ENCODE measurements at places on chromosomes 13 and 19. TPM values are rescaled to one million over a fixed set of nuclear protein-coding genes. Genes with fewer than 3 reads are reported as not detected.
A peak's percentile ranks its signal among the peaks of the same experiment; 100 is the strongest.

DNA sequence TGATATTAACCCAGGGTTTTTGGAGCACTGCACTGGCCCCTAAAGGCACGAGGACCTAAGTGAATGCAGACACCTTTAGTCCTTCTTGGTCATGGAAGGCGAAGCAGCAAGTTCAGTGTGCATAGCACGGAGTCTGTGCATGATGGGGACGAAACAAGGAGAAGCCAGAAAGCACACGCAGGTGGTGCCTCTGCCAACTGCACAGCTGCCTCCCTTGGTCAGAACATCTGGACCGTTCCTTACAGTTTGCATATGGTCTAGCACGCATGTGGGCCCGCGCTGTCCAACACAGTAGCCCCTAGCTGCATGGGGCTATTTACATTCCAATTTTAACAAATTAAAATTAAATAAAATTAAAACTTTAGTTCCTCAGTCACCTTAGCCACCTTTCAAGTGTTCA is 44.0 kb downstream of the FLT3 start:
- H3K27ac ChIP-seq = no peak overlapping the region
- DNase-seq = no peak
- H3K27me3 ChIP-seq = peaks cover 3% of the 10 kb centered on the region
- H3K4me3 ChIP-seq = no peak overlapping the region

DNA sequence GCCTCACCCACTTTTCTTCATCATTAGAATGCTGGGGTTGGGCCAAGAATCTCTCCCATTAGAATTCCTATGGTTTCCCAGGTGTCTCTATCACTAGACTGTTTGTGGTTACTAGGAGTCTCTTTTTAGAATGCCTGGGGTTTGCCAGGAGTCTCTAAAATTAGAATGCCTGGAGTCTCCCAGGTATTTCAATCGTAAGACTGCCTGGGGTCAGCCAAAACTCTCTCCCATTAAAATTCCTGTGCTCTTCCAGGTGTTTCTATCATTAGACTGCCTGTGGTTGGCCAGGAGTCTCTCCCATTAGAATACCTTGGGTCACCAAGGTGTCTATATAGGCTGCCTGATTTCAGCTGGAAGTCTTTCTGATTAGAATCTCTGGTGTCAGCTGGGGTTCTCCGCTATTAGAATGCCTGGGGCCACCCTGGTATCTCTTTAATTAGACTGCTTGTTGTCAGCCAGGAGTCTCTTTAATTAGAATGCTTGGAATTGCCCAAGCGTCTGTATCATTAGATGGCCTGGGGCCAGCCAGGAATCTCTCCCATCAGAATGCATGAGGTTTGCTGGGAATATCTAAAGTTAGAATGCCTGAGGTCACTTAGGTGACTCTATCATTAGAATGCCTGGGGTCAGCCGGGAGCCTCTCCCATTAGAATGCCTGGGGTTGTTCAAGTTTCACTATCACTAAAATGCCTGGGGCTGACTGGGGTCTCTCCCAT is 1479.2 kb downstream of the UQCRFS1 start:
- no peak for DNase-seq
- no peak overlapping the region for H3K4me3 ChIP-seq
- no peak overlapping the region for H3K27ac ChIP-seq
- no peaks in the 10 kb centered on the region for H3K36me3 ChIP-seq
- no peaks in the 10 kb centered on the region for H3K27me3 ChIP-seq

Gene ERICH4
- not detected for total RNA-seq

DNA sequence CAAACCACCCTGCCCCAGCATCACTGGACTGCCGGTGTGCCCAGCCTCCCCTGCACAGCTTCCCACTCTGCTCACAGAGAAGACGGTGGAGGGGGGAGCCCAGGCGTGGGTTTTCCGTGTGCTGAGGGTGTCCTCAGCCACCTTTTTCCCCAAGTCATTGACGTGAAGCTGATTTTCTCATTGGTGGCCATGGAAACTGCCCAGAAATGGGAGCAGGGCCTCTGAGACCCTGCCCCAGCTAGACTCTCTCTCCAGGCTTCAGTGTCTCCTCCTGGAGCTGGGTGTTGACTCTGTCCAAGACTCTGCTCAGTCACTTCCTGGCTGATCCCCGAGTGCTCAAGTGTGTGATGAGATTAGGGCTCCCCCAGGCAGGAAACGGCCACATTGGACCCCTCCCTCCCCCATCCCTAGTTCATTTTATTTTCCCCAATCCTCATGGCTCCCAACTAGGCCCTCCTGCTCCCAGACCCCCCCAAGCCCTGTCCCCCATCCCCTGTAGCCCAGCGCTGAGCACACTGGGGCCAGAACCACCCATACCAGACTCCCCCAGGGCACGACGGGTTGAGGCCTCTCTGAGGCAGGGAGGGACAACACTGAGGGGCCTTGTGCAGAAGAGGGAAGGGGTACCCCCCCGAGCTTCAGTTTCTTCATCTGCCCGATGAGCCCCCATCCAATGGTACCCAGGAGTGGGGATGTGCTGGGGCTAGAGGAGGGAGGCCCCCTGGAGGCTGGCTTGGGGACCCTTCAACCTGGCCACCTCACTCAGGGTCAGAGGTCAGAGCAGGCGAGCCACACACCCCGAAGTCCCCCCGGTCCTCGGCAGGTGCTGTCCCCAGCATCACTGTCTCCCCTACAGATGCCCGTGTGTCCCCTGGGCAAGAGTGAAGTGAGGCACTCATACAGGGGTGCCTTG is 1.2 kb upstream of the F2RL3 start:
- no peak for DNase-seq
- H3K4me3 ChIP-seq = no peak overlapping the region
- H3K4me1 ChIP-seq = no peaks in the 10 kb centered on the region
- H3K36me3 ChIP-seq = no peaks in the 10 kb centered on the region
- no peak overlapping the region for H3K27ac ChIP-seq

- H3K27ac ChIP-seq = no peak overlapping the region
- H3K4me1 ChIP-seq = no peaks in the 10 kb centered on the region
- no peak overlapping the region for H3K4me3 ChIP-seq
- no peak for DNase-seq
These were observed 624.6 kb downstream of the GPC6 start for GRCh38 chr13:93851236-93851635.

DNA sequence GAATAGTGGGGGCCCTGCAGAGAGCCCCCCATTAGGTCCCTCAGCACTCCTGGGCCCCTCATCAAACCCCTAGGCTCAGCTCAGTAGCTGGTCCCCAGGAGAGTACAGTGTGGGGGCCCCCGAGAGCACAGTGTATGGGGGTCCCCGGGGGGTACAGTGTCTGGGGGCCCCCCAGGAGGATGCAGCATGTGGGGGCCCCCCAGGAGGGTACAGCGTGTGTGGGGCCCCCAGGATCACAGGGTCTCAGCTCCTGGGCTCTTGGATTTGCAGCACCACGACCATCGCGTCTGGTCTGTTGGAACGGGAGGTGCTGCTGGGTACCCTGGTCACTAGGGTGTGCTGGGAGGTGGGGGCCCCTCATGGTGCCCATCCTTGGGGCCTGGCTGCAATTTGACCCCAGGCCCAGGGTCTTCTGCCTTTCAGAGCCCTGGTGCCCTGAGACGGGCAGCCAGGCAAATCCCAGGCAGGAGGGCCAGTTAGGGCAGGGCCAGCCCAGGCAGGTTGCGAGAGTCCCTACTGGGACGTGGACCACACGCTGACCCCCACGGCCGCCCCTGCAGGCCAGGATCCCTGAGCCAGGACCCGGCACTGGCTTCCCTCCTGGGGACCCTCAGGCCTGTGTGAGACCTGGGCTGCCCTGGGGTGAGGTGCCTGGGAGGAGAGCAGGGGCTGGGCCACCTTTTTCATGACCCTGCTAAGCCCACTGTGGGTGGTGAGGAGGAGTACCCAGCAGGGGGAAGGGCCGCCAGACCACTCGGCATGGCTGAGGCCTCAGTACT is 13.6 kb downstream of the CBARP start:
- no peak overlapping the region for H3K4me3 ChIP-seq
- DNase-seq = no peak
- no peaks in the 10 kb centered on the region for H3K27me3 ChIP-seq
- no peaks in the 10 kb centered on the region for H3K4me1 ChIP-seq

- no peaks in the 10 kb centered on the region for H3K4me1 ChIP-seq
- H3K27me3 ChIP-seq = no peaks in the 10 kb centered on the region
- no peak overlapping the region for H3K27ac ChIP-seq
- no peak overlapping the region for H3K4me3 ChIP-seq
These were observed 1552.2 kb downstream of the PCDH9 start for GRCh38 chr13:65677906-65678305.

- H3K27ac ChIP-seq = no peak overlapping the region
- no peaks in the 10 kb centered on the region for H3K27me3 ChIP-seq
- DNase-seq = no peak
- no peaks in the 10 kb centered on the region for H3K4me1 ChIP-seq
- H3K4me3 ChIP-seq = no peak overlapping the region
- no peaks in the 10 kb centered on the region for H3K36me3 ChIP-seq
These were observed 1490.3 kb downstream of the UQCRFS1 start for GRCh38 chr19:27722625-27723024.

Gene FBXO17
- not detected for total RNA-seq

Gene KIR2DL3
- total RNA-seq = 0.27 TPM

- DNase-seq = peak; percentile 68
- no peaks in the 10 kb centered on the region for H3K27me3 ChIP-seq
- peaks cover 34% of the 10 kb centered on the region for H3K4me1 ChIP-seq
- H3K27ac ChIP-seq = peak overlapping the region; percentile 99
These were observed 759 bp downstream of the PPP1R15A start for GRCh38 chr19:48872884-48873475.

Gene COX6B2
- 0.37 TPM for total RNA-seq

Gene ISYNA1
- 42.4 TPM for total RNA-seq

DNA sequence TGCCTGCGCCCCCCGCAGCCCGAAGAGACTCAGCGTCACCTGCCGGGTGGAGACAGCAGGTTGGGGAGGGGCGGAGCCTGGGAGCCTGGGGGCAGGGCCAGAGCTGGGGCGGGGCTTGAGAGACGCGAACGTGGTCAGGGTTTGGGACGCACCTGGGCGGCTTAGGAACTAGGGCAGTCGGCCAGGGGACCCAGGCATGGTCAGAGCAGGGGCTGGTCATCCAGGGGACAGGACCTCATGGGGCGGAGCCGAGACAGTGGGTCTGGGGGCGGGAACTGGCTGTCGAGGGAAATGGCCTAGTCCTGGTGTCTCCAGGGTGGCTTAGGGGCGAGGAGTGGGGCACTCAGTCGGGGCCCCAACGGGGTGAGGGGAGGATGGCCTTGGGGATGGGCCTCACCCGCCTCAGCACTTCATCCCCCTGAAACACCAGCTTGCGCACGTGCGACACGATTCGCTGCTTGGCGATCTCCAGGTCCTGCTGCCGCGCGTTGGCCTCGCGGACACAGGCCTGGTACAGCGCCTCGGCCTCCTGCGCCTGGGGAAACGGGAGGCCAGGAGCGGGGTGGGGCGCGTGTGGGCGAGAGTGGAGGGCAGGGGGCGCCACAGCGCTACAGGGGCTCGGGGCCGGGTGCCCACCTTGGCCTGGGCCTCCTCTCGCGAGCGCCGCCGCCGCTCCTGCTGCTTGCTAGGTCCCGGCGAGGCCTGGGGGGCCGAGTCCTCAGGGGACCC is 5.8 kb downstream of the GMIP start:
- H3K36me3 ChIP-seq = peaks cover 17% of the 10 kb centered on the region
- H3K4me1 ChIP-seq = peaks cover 7% of the 10 kb centered on the region
- no peak overlapping the region for H3K4me3 ChIP-seq
- DNase-seq = no peak

Gene CYP4F22
- total RNA-seq = 0.29 TPM

Gene GIPR
- total RNA-seq = 7.4 TPM

- H3K36me3 ChIP-seq = no peaks in the 10 kb centered on the region
- peaks cover 3% of the 10 kb centered on the region for H3K27me3 ChIP-seq
- no peak for DNase-seq
- no peak overlapping the region for H3K4me3 ChIP-seq
These were observed 2.8 kb upstream of the IFNL2 start for GRCh38 chr19:39265321-39265916.

DNA sequence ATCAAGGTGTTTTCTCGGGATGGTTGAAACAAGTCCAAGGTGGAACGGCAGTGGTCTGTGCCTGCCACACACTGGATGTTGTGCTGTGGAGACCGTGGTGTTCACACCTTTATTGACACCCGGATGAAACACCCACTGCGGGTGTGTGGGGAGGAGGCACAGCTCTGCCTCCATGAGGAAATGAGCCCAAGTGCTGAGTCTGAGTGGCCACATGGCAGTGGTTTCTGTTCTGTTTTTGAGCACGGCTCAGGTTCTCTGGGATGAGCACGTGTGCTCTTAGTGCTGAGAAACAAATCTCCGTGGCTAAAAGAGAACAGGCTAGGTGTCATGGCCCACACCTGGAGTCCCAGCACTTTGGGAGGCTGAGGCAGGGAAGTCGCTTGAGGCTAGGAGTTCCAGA is 29.5 kb downstream of the UPF1 start:
- no peaks in the 10 kb centered on the region for H3K4me1 ChIP-seq
- no peaks in the 10 kb centered on the region for H3K27me3 ChIP-seq
- no peak overlapping the region for H3K4me3 ChIP-seq
- no peak for DNase-seq

Gene LILRA5
- 9.7 TPM for total RNA-seq

Gene OVOL3
- not detected for total RNA-seq

DNA sequence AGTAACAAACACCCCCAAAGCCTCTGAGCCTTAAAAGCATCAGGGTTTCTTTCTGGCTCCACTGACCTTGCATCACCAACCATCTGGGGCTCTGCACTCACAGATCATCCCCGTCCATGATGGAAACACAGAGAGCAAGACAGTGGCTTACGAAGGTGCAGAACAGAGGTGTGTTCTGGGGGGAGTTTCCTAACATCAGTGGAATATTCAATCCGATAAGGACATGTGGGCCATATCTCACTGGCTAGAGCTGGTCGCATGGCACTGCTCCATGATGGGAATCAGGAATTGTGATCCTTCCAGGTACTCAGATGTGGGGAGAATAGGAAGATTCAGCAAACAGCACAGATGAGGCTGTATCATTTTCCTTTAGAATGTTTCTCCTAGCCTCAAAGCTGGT is 457.2 kb downstream of the IRS2 start:
- H3K36me3 ChIP-seq = no peaks in the 10 kb centered on the region
- no peaks in the 10 kb centered on the region for H3K27me3 ChIP-seq
- DNase-seq = no peak
- no peak overlapping the region for H3K27ac ChIP-seq

Gene POGLUT2
- total RNA-seq = 0.38 TPM

- no peak overlapping the region for H3K27ac ChIP-seq
- peaks cover 45% of the 10 kb centered on the region for H3K36me3 ChIP-seq
- H3K4me3 ChIP-seq = no peak overlapping the region
- no peak for DNase-seq
- no peaks in the 10 kb centered on the region for H3K27me3 ChIP-seq
These were observed 6.3 kb downstream of the SYDE1 start for GRCh38 chr19:15113245-15114152.

- no peak within 1 kb of the TSS for H3K27ac ChIP-seq
- no peak for DNase-seq
- no peaks in the 10 kb centered on the region for H3K27me3 ChIP-seq
- H3K36me3 ChIP-seq = no peaks in the 10 kb centered on the region
- H3K4me3 ChIP-seq = no peak within 1 kb of the TSS
- H3K4me1 ChIP-seq = no peaks in the 10 kb centered on the region
These were observed at the start of gene CBLC for GRCh38 chr19:44777715-44778347. Gene CBLC (plus strand): TSS chr19:44777890. CDS start chr19:44777932, 42 bp downstream.

- no peak overlapping the region for H3K4me3 ChIP-seq
- no peak for DNase-seq
- H3K27ac ChIP-seq = no peak overlapping the region
- no peaks in the 10 kb centered on the region for H3K4me1 ChIP-seq
These were observed 149.1 kb upstream of the SPACA7 start for GRCh38 chr13:112227031-112227430.

GRCh38 chr19:58482372-58482771 is 6.2 kb downstream of the ZNF446 start:
- no peak overlapping the region for H3K4me3 ChIP-seq
- DNase-seq = no peak
- no peaks in the 10 kb centered on the region for H3K27me3 ChIP-seq
- no peaks in the 10 kb centered on the region for H3K36me3 ChIP-seq
- H3K27ac ChIP-seq = no peak overlapping the region

Measured in naive thymus-derived CD4-positive, alpha-beta T cell (primary cell).